Activated CD4-positive, alpha-beta T cell treated with anti-CD3 and anti-CD28 coated beads, Interleukin-10, Interleukin-2, amounts not matched to agents 100 ng/mL and 50 ng/mL, durations not matched to agents 16 hours and 8 hours (primary cell): ENCODE measurements at places on chromosomes 2 and 18.

GRCh38 chr18:60722742-60723141 lies 350.2 kb upstream of the MC4R start:
- DNase-seq = no peak

DNA sequence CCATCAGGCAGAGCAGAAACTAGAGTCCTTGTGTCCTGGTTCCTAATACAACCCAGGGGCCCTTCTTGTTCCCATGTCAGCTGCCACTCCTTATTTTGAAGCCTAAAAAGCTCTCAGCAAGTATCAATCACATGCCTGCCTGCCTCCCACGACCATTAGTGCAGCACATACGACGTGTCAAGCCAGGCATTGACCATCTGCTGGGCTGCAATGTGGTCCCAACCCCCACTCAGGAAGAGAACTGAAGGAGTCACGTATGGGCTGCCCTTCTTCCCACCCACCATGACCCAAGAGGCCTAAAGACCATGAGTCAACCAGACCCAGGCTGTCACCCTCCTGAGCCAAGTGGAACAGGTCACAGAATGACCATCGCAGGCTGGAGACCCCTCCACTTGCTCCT lies 98.8 kb downstream of the KLHL29 start:
- DNase-seq = no peak

GRCh38 chr2:45984896-45985473 lies 312.2 kb upstream of the EPAS1 start:
- no peak for DNase-seq

GRCh38 chr2:38754506-38754905 lies 3.3 kb upstream of the SRSF7 start:
- DNase-seq = no peak

DNA sequence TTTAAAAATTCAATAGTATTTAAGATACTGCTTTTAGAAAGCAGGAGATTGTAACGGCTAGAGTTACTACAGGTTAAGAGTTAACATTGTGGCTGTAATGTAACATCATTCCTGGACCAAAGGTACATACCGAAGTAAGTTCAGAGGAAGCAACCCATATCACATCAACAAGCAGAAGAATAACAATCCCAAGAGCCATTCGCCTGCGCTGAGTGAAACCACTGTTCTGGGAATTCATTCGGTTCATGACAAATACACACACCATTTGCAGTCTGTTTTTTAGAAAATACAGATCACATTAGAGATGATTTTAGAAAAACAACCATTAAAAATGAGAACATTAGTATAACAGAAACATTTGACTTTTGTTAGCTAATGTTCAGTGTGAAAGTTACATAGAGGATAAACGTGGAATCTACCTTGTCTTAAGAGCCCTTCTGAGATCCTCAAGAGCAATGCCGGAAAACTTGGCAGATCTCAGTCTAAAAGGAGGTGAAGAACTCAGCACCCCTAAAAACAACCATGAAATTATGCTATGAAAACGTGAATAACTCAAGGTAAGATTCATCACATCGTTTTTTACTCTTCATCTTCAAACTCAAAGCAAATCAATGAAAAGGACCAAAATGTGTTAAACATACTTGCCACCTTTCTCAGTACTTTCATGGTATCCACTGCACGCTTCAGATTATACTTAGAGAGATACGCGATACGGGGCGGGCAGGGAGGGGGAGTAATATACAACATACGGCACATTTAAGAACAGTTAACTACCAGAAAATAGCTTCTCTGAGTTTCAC lies 1.2 kb downstream of the SLC35F5 start:
- DNase-seq = peak; percentile 2

DNA sequence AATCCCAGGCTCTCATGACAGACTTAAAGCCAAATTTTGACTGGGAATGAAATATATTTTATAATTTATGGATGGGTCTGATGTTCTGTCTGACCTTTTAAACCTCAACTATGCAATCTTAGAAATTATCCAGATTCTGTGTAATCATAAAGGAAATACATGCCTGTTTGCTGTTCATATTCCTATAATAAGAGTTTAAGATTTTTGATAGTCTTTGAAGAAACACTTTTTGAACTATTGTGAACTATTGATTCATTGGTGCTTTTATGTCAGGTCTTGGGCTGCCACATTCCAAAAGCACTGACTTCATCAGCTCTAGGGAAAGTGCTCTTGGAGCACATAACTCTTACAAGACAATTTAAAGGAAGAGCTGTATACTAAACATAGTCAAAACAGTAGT lies 64.2 kb downstream of the CCDC150 start:
- no peak for DNase-seq

DNA sequence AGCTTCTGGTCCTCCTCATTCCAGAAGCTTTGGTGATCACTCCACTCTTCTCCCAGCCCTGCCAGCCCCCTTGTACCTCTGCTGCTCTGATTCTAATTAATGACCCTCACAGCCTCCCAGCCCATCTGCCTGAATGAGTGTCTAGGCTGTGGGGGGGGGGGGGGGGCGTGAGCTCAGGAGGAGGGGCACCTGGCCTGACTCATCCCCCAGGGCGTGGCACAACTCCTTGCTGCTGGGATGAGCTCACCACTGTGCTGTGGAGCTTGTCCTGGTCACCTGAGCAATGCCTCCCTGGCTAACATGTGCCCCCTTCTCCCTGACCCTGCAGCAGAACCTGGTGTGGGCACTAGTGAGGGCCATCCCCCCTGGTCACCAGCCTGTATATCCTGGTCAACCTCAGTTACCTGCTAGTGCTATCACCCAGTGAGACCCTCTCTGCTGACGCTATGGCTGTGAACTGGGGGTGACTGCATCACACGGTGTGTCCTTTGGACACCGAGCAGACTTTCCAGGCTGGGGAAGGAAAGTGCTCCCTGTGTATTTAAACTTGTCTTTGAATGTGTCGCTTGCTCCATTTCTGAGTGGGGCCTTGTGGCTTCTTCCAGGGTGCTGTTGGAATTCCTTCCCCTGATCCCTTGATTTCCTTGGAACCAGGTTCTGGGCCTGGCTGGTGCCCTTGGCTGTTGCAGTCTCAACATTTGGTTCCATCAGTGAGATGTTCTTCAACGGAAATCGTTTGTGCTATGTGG lies 41.5 kb upstream of the PUM2 start:
- DNase-seq = no peak

DNA sequence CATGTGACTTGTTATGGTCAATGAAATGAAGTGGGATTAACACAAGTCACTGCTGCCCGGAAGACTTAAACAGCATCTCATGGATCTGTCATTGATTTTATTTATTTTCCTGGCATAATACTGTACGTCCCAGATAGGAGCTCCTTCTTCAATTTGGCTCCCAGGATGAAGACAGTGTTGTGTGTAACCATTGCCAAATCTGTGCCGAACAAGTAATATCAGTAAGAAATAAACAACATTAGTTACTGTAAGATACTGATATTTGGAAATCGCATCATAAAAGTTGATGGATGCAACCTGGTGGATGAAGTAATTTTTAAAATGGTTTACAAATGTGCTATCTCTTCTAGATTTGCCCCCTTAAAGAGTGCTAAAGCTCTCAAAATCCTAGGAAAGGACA lies 419.0 kb upstream of the MMADHC start:
- no peak for DNase-seq

DNA sequence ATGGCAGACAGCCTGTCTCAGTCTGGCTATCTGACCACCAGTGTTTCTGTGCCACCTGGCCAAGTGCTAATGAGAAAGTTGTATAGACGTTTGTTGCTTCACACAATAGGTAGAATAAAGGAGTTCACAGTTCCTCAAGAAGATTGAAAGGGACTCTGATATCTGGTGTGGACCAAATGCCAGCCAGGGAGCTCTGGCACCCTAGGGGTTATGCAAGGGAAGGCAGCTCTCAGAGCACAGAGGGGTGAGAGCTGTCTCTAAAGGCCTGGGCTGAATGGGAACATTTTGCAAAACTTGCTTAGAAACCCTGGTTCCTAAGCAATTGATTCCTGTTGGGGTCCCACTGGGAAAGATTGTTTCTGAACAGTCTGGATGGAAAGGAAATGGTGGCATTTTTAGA lies 553.8 kb downstream of the EPHA4 start:
- DNase-seq = no peak

DNA sequence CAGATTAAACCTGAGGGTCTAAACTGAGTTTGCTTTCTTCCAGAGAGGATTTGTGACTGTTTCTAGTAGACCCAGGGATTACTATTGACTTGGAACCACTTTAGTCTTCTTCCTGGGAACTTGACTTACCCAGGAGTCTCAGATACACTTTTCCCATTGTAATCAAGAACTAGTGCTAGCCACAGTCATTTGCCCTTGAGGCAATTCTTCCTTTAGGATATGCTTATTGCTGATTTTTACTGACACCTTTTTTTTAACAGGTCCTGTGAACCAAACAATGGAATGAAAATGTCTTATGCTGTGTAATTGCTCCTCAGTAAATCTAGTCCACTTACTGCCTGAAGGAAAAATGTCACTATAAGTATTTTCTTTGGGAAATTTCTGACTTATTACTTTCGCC lies 78.3 kb downstream of the TAF4B start:
- DNase-seq = no peak

- no peak for DNase-seq
These were observed 8.8 kb upstream of the PRLH start for GRCh38 chr2:237557633-237558015.

- no peak for DNase-seq
These were observed 137.3 kb upstream of the FHL2 start for GRCh38 chr2:105536175-105536574.

DNA sequence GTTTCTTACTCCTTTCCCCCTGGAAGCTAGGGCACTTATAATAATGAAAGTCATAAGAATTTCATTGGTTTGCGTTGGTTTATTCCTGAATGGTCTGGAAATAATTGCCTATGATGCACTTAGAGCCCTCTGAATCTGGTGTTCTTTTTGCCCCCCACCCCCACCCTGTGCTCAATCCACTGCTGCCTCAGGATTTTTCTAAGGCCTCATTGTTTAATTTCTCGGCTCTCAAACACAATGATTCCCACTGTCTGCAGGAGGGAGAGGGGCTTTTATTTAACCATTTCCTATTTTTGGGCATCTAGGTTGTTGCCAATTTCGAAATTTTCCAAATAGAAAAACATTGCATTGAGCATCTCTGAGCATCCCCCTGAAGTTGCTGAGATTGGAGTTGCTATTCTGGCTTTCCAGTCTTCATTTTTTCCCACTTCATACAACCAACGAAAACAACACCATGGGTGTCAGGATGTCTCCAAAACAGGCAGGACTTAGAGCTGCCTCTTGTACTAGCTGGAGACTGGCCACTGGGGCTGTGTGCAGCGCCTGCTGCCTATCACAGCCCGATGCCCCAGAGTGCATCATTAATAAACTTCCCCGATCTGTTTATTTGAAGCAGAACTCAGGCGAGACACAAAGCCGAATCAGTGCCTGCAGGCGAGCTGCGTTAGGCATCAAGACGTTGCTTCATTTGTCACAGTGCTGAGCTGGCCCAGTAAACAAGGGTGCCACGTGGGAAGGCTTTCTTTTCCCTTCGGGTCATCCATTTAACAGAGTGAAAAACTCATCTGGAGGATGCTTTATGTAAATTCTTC lies 1.8 kb upstream of the PCARE start:
- DNase-seq = no peak

DNA sequence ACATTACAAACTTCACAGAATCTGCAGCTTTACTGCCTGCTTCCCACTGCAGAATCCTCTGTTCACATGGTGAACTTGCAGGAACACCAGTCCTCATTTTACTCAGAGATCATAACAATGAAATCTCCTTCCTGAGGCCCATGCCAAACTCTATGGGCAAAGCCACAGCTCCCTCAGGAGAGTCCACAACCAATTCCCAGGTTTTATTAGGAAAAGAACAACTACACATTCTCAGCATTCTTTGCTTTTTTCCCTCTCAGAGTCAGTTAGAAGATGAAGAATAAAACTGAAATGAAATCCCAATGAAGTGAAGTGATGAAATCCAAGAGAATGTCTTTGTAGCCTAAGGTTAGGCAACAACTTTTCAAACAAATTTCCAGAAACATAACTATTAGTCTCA lies 233.7 kb downstream of the DSEL start:
- no peak for DNase-seq

GRCh38 chr18:13589943-13590342 lies 136.4 kb downstream of the FAM210A start:
- no peak for DNase-seq

DNA sequence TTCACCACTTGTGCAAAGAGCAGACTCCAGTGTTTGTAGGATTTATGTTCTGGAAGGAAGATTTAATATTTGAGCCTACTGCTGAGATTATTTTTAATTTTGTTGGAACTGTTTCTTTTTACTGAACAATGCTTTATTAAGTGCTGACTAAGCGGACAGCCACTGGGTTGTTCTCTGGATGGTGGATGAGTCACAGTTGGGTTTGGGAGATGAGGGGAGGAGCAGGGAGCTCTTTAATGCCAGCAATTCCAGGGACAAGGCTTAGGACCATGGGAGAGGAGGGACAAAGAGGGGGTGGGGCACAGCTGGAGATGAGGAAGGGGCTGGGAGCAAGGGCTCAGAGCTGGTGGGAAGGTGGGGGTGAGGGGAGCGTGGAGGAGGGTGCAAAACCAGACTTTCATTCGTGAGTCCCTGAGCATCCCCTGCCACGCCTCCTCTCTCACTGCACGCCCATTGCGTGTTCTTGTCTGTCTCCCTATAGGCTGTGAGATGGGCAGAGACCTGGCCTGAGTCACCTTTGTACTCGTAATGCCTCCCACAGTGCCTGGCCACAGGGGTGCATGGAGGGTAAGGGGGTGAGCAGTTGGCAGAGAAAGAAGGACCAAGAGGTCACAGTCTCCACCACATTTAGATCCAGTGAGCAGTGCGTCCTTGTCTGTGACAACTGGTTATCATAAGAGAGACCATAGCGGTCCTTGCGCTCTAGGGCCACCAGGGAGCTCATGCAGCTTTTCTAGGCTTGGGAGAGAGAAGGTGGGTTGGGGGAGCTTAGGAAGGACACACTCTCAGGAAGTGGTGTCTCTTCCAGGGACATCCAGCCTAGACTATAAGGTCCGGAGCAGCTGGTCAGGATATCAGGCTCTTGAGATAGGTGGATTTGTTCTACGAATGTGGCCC lies 18.4 kb downstream of the SLC4A3 start:
- DNase-seq = no peak
